Activated CD4-positive, alpha-beta T cell treated with anti-CD3 and anti-CD28 coated beads, Interleukin-2, amount 50 U/mL, for 48 hours (primary cell): ENCODE measurements at places on chromosomes 11 and 22.

GRCh38 chr11:117143390-117143789 is 697 bp upstream of the PAFAH1B2 start:
- peak; percentile 33 for DNase-seq

DNA sequence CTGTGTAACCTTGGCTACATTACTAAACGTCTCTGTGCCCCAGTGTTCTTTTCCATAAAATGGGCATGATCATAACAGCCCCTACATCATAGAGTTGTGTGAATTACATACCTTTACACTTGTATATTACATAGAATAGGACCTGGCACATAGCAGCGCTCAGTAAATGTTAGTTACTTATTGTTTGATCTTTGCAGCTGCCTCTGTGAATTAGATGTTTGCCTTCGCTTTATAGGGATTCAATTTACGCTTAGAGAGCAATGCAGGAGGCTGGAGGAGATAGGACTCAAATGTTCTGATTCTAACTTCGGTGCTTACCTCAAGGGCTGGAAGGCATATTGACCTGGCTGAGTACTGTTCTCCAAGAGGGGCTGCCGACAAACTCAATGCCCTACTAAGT is 10.4 kb upstream of the TIMP3 start:
- no peak for DNase-seq

DNA sequence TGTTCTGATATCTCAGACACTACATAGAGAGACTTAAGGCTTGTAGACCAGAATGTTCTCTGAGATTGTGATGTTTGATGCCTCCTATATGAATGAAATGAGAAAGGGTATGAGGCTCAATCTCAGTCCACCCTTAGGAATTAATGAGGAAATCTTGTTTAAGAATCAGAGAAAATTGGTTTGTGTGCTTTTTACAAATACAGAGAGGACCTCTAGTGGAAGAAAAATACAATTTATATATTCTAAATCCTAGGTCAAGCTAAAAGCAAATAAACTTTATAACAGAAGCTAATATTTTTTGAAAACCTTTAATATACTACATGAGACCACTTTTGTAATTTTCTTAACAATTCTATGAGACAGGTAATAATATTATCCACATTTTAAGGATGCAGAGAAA is 5.0 kb upstream of the OR52H1 start:
- no peak for DNase-seq

DNA sequence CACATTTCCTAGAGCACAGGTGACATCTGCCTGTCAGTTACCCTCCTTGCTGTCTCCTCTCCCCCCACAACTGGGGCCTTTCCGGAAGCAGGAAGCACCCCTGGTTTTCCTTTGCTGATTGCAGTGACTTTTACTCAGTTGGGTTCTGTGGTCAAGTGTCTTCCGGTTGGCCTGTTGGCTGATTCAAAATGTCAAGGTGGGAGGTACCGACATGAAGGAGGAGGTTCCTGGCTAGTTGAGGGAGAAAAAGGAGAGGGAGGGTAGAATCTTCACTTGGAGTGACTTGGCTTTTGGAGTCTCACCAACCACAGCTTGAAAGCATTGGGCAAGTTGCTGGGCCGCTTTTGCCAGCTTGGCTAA is 9.3 kb upstream of the ADAMTS15 start:
- no peak for DNase-seq

GRCh38 chr22:29626497-29627195 is 23.2 kb downstream of the NF2 start:
- DNase-seq, result no peak

- no peak for DNase-seq
Observed at GRCh38 chr11:12668166-12668565, 6.1 kb upstream of the TEAD1 start.

GRCh38 chr11:59616396-59616982 is 915 bp upstream of the OSBP start:
- DNase-seq, result no peak

GRCh38 chr11:7570938-7571521 is 57.2 kb downstream of the PPFIBP2 start:
- no peak for DNase-seq

DNA sequence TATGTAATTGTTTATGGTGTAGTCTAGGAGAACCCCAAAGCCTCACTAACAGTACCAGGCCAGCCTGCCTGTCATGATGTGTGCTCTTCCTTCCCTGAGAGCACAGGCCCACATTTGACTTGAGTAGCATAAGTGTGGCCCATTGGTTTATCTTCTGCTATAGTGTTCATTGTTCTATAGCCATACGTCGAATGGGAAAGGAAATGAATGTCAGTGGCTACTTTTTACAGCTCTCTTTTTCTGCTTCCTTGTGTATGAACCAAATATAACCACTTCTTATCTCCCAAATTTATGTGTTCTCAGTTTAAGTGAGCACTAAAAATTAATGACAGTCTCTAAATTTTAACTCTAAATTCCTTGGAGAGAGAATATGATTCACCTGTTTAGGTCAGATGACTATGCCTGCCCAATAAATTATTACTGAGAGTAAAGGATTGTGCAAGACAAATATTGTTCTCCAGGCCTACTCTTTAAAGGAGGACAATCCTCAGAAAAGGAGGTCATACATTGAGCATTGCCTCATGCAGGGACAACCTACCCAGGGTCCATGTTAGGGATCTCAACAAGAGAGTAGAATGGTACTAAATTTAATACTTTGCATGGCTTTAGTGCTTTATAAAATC is 222.9 kb upstream of the ARHGAP20 start:
- DNase-seq, result no peak

DNA sequence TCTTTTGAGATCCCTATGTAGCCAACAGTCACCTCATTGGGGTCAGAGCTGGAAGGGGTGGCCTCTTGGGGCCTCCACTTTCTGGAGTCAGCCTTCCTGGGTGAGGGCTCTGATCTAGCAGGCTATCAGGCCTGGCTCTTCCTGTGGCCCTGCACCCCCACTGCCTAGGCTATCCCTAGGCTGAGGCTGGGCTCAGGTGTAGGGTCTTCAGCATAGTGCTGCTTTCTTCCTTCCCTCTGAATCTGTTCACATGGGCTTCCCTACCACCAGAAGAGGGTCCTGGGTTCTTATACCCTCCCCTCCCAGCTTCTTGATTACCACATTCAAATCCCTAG is 456 bp upstream of the SPI1 start:
- no peak for DNase-seq

GRCh38 chr11:6475936-6476335 is 2.2 kb upstream of the TRIM3 start:
- no peak for DNase-seq

GRCh38 chr22:22877523-22878210 is 9.9 kb upstream of the IGLL5 start:
- peak; percentile 78 for DNase-seq

DNA sequence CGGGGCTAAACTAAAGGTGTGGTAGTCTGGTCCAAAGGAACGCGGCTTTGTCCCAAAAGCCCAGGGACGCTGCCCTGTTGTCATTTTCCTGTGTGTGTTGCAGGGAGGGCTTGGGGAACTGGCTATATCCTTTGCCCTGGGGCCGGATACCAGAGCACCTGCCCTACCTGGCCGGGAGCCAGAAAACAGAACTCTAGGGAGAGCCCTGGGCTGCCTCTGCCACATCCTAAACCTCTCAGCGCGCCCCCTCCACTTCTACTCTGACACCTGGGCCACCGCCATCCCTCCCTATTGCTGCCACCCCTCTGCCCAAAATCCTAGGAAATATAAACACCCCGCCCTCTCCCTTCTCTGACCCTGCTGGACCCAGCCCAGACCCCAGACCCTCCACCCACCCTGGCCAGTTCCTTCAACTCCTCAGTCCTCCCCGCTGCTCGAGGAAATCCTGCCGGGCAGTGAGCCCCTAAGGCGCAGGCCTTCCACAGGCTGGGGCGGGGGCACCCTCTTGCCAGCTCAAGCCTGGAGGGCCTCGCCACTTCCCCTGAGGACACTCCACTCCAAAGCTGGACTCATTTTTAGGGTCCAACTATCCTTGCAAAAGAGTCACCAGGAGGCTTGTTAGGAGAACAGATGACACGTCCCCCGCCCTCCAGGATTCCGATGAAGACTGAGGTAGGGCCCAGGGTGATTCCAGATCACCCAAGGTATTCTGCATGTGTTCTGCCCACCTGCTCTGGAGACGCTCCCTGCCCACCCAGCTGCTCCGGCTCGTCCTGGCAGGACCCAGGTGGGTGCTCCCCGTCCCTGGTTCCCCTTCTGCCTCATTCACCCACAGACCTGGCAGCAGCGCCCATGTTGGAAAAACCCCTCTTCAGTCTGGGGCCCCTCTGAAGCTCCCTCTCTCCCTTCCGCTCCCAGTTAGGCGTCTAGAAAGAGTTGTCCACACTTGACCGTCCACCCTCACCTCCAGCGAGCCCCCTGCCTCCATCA is 12.2 kb downstream of the KCTD17 start:
- DNase-seq, result no peak
